ENCODE measurements at places on chromosomes 3 and 15.

GRCh38 chr3:58012302-58012701, 4.1 kb downstream of the FLNB start:
- no peak for DNase-seq

GRCh38 chr3:13054341-13055285, 18.6 kb downstream of the IQSEC1 start:
- DNase-seq = no peak

DNA sequence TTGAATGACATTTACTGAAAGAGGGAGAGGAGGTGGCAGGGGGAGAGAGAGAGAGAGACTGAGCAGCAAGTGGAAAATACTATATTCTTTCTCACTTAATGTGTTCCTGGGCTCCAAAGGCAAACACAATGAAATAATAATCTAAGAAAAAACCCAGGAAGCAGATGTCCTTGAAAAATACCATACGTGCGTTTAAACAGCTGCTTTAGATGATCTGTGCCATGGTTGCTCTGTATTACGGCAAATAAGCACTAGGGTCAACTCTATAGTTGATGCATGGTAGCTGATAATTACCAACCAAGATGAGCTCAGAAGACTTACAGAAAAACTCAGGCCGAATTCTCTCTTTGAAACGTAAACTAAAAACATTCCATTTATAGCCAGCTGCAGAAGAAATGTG, 410.3 kb upstream of the TBL1XR1 start:
- DNase-seq = no peak

GRCh38 chr15:70424937-70425411, 327.3 kb upstream of the TLE3 start:
- DNase-seq = no peak

DNA sequence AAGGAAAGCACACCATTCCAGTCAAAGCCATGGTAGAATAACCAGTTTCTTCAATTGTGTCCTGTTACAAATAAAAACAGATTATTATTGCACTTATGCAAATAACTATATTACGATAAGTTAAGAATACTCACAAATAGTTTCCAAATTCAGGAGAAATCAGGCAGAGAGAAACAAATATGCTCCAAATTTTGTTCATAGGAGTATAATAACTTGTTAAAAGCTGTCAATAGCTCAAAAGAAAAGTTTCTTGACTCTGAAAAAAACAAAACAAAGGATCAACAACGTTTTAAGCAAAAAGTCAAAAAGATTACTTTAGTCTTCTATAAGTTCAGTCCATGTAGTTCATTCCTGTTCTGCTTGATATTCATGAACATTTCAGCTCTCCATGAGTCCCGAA, 59.7 kb upstream of the BDH1 start:
- DNase-seq = no peak

DNA sequence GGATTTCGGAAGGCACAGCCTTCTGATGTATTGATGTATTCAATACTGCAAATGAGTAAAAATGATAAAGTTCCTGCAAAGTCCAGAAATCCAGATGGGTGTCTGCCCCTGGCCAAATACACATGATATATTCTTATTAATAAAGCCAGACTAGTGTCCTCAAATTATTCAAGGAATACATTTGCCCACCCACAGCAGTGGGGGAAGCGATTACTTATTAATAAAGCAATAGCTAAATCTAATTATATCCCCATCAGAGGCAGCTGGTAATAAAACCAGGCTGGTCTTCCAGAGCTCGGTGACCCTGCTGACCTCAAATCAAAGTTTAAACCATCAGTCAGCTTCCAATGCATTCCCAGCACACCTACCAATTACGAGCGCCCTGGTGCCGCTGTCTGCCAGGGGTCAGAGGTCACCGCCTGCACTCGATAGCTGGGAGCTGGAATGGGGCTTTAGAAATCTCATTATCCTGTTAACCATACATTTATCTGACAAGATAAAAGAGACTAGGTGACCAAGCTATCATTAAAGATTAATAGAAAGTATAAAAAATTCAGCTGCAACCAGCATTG, 330.3 kb downstream of the UACA start:
- DNase-seq = no peak

DNA sequence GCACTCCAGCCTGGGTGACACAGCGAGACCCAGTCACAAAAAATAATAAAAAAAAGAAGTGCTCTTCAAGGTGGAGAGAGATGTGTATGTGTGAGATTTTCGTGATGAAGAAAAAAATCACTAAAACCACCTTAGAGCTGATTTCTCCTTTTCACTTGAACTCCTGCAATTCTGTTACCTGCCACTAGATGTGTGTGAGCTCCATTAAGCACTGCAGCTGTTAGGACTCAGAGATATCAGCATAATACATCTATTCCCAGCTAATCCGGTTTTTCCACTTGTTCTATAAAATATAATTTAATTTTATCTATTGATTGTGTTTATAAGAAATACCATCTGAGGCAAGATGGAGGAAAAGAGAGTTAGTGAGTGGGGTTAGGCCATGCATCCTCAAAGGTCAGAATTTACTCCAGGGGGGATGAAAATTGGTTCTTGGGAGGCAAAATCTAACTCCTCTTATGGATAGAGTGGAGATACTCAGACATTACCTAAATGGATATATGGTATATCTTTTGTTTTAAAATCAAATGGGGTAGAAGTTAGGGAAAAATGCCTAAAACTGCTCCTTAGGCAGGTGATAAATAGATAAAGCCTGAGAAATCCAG, 152.7 kb downstream of the IL20RB start:
- no peak for DNase-seq

GRCh38 chr3:197028728-197029510, 698 bp downstream of the MELTF start:
- no peak for DNase-seq

GRCh38 chr15:36601497-36601932, 22.1 kb downstream of the CDIN1 start:
- no peak for DNase-seq

DNA sequence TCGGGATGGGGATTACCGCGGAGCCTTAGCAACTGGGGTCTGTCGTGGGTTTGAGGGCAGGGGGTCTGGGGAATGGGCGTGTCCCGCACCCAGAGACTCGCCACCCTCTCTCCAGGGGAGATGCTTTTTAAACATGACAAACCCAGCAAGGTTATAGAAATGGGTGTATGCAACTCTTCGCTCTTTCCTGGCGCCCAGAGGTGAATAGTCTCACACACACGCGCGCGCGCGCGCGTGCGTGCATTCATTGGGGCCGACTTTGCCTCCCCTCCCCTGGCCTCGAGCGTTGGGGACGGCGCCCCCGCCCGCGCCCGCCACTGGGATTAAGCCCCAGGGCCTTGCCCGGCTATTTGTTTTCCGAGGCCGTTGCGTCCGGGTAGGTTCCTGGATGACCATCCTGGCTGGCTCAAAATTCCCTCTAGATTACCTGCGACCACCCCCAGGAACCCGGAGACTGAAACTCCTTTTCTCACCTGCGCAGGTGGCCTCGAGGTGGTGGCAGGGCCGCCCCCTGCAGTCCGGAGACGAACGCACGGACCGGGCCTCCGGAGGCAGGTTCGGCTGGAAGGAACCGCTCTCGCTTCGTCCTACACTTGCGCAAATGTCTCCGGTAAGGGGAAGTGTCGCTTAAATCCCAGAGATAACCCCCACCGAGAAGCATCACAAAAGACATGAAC, 777 bp downstream of the GPR160 start:
- no peak for DNase-seq

DNA sequence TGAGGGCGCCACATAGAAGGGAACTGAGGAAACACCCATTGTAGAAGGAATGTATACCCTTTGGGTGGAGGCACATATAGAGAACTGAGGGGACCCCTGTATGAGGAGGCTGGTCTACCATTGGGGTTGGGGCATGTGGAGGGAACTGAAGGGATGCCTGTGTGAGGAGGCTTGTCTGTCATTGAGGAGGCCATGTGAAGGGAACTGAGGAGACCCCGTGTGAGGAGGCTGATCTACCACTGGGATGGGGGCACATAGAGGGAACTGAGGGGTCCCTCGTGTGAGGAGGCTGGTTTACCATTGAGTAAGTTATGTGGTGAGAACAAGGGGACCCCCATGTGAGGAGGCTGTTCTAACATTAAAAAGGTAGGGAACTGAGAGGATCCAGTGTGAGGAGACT, 156.1 kb downstream of the FBLN2 start:
- no peak for DNase-seq

- no peak for DNase-seq
These were observed 1.0 kb upstream of the RAB8B start for GRCh38 chr15:63188247-63188925.

- DNase-seq = no peak
These were observed 32.4 kb upstream of the SPPL2A start for GRCh38 chr15:50797926-50798325.

DNA sequence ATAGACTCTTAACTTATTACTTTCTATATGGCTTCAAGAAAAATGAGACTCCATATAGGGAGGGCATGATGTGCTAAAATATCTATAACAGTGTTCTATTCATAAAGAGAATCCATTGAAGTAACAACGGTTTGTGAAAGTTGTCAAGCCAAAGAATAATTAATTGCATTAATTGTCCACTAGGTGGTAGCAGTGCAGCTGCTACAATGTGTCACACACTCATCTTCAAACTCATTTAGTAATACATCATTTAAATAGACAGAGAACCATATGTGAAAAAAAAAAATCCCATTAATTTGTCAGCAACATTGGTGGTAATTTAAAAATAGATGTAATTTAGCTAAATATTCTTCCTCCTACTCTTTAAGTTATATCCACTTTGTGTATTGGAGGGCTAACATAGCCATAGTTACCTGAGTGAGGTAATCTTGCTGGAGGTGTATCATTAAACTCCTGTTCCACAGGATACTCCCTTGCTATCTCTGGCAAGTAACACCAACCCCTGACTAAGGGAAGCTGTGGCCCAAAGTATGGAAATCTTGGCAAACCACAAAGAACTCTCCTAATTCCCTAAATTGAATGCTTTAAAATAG, 3.7 kb upstream of the CPA3 start:
- no peak for DNase-seq

DNA sequence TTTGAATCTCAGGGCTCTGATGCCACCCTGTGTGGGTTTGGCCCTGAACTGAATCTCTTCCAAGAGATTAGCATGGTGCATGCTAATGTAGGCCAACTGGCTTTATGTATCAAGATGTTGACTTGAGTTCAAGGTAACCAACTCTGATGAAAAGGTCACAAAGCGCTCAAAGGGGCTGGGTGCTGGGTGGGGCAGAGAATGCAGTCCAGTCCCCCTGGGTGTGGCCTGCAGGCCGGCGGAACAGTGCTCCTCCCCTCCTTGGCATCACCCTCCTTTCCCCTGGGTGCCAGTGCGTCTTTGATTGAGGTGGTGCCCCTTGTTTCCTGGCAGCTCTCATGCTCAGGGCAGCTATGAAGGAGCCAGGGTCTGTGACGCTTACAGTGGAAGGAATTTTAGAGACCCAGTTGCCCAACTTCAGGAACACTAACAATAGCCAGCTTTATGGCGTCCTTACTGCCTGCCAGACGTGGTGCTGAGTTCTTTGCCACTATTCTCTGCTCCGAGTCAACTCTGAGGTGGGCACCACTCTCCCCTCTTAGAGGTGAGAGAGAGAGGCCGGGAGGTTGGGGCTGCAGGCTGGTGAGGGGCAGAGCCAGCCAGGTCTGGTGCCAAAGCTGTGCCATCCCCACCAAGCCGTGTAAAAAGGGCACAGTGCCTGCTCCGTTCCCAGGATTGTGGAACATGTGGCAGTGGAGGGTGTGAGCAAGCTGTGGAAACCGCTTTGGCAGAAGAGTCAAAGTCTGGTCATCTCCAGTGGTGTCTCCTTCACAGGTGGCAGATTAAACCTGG, 9.8 kb downstream of the SYNM start:
- DNase-seq = no peak

DNA sequence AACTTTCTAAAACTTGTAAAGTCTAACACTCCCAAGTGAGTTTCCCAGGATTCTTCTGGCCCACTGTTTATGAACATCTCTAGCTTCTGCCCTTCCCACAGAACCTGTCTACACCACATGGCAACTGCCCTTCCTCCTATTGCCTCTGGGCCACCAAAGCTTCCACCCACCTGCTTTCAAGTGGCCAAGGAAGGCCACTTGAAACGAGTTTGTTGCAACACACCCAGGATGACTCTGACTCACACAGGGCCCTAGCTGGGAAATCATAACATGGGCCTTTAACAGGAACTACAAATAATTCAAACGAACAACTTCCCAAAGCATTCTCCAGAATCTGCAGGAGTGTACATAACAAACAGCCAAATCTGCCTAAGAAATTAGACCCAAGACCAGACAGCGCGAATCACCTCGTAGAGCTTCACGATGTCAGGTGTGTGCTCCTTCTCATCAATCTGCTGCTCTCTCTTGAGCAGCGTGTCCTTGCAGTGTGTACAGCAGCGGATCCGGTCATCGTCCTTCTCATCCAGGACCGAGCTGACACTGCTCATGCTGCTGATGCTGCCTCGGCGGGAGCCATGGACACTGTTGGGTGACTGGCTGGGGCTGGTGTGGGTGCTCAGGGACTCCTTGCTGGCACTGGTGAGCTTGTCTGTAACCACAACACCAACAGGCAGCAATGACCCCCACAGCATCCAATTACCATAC, 16.8 kb downstream of the RBSN start:
- DNase-seq = no peak

DNA sequence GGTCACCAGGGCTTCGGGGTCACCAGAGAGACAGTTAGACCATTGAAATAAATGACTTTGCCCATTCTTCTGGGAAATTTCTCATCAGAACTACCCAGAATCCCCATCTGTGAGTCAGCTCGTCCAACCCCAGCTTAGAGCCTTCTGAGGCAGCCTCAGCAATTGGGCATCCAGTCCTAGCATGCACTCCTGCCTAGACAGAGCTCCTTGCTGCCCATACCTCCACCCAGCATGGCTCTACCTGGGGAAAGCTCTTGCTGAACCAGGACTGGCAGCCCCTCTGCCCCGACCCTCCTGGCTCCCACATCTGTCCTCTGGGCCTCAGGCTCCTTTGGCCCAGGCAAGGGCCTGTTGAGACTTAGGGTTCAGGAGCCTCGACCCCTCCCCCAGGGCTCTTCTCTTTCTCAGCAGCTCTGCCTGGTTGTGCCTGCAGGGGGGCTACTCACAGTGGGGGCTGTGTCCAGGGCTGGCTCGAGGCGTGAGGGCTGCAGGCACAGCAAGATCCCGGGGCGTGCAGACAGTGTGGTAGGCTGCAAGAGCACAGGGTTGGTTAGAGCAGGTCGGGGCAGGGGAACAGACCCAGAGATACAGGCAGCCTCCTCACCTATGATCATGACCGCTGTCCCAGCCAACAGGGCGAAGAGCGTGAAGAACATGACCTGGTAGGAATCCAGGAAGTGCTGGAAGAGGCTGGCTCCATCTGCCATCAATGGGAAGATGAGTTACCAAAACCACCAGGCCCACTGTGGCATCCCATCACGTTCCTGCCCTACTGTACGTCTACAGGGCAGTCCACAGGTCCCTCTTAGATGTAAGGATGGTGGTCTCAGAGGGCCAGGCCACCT, 101.3 kb downstream of the NUP210 start:
- no peak for DNase-seq

DNA sequence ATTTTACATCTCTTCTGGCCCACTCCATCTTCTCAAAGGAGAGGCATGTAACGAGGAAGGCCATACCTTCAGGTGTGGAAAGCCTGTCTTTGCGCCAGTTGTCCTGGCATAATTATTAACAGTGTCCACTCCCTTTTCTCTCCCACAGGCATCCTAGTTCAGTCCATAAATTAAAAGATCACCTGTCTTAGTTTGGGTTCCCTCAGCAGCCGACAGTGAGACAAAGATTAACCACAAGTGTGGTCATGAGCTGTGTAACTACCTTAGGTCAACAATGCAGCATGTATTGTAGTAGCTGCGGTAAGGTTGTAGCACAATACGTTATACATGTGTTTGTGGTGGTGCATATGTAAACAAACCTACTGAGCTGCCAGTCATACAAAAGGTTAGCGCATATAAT, 103.3 kb upstream of the GALNT15 start:
- DNase-seq = no peak

- no peak for DNase-seq
These were observed 192.5 kb downstream of the ATP10A start for GRCh38 chr15:25670621-25671020.

All from central memory CD8-positive, alpha-beta T cell (primary cell).